ENCODE measurements at places on chromosomes 6 and 20. TPM values are rescaled to one million over a fixed set of nuclear protein-coding genes. Genes with fewer than 3 reads are reported as not detected.
A peak's percentile ranks its signal among the peaks of the same experiment; 100 is the strongest.

- H3K27me3 ChIP-seq: 0 out of 2 replicates have a peak, but pooled peaks cover 4% of the 10 kb centered on the region
- H3K36me3 ChIP-seq: no peaks in the 10 kb centered on the region
- H3K4me3 ChIP-seq: peak overlapping the region; percentile 90
- no peak overlapping the region for H3K27ac ChIP-seq
- H3K4me1 ChIP-seq: peaks cover 29% of the 10 kb centered on the region
Measured at GRCh38 chr20:18055261-18055660, 2.5 kb downstream of the OVOL2 start.

- H3K36me3 ChIP-seq: no peaks in the 10 kb centered on the region
- peak overlapping the region; percentile 17 for H3K27ac ChIP-seq
- peak; percentile 40 for DNase-seq
Measured at GRCh38 chr6:21769968-21770367, 176.4 kb downstream of the SOX4 start.

DNA sequence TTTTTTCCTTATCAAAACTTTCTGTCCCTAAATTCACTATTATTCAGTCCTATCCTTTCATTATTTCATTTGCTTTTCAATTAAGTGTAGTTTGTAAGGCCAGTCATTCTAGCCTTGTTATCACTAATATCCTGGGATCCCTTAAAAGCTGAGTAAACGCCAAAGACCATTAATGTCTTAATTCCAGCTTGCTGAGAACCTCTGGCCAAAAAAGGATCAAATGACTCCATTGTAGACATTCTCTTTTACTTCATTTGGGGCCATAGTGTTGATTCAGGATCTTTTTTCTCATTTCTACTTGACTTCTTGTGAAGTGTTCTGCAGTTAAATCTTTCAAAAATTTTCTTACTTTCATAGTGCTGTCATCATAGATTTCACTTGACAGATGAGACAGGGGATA is 379.7 kb downstream of the LAMA2 start:
- H3K4me3 ChIP-seq: no peak overlapping the region
- H3K4me1 ChIP-seq: no peaks in the 10 kb centered on the region
- H3K36me3 ChIP-seq: no peaks in the 10 kb centered on the region
- H3K27ac ChIP-seq: no peak overlapping the region

GRCh38 chr6:70377372-70377771 is 35.9 kb upstream of the FAM135A start:
- H3K4me1 ChIP-seq: peaks cover 14% of the 10 kb centered on the region
- H3K27ac ChIP-seq: no peak overlapping the region
- no peaks in the 10 kb centered on the region for H3K27me3 ChIP-seq
- DNase-seq: no peak
- no peak overlapping the region for H3K4me3 ChIP-seq

DNA sequence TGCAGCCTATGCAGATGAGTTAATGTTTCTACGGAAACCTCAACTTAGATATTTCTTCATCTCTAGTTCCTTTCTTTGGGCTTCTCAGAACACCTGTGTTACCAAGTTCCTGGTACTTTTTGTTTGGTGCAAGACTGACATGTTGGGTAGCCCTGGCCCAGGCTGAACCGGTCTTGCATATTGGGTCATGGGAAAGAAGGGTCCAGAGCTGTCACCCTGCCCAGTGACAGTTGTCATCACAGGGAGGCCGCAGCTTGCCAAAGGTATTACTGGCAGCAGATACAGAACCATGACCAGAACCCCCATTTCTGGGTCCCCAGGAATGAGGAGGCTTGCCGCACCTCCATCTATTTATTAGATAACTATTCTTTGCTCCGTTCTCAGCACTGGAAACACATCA is 40.2 kb downstream of the PDYN start:
- H3K27ac ChIP-seq: no peak overlapping the region
- no peak for DNase-seq
- no peaks in the 10 kb centered on the region for H3K4me1 ChIP-seq
- H3K27me3 ChIP-seq: peaks cover 19% of the 10 kb centered on the region

DNA sequence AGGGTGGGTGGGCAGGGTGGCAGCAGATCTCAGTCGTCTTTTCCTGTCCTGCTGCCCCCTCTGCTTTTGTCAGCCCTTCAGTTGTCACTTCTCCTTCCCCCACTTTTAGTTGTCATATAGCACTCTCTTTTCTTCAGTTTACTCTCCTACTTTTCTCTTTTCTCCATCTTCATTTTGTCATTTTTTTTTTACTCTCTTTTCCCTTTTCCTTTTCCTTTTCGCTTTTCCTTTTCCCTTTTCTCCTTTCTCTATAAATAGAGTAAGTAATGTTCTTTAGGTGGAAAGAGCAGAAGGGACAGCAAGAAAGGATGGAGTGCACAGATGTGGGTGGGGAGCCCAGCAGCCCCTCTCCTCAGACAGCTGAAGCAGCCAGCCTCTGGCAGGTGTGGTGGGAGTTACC is 108.6 kb downstream of the LRRC1 start:
- H3K27me3 ChIP-seq: no peaks in the 10 kb centered on the region
- no peak overlapping the region for H3K4me3 ChIP-seq
- peaks cover 6% of the 10 kb centered on the region for H3K36me3 ChIP-seq
- no peak overlapping the region for H3K27ac ChIP-seq
- no peaks in the 10 kb centered on the region for H3K4me1 ChIP-seq

GRCh38 chr6:27599859-27600532 is 127.1 kb upstream of the ZNF184 start:
- H3K4me3 ChIP-seq: peak overlapping the region; percentile 88
- H3K36me3 ChIP-seq: no peaks in the 10 kb centered on the region

DNA sequence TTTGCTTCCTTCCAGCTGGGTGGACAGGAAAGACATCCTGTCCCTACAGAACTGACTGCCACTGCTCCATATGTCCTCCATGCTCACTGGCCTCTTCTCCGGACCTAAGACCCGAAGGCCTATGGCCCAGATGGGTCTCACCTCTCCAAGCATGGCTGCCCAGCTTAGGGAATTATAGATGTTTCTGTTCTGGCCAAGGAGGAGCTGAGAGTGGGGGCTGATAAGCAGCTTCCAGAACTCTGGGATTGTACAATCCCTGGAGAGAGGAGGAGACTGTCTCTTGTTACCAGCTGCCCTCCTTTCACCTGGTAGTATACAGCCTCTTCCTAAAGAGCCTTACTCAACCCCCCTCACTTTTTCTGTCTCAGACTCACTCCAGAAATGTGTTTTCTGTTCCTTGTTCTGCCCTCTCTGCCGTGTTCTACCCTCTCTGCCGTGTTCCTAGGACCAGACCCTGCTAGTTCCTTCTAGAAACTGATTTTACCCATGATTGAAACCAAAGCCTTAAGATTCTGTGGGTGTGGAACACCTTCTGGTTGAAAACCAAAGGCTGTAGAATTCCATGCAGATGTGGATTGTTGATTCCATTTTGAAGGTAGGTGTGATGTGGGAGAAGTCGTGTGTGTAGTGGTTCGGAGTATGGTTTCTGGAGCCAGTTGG is 28.7 kb downstream of the ANKS1A start:
- no peak overlapping the region for H3K4me3 ChIP-seq
- H3K27me3 ChIP-seq: no peaks in the 10 kb centered on the region
- peaks cover 32% of the 10 kb centered on the region for H3K4me1 ChIP-seq
- H3K36me3 ChIP-seq: peaks cover 4% of the 10 kb centered on the region
- no peak overlapping the region for H3K27ac ChIP-seq
- DNase-seq: no peak

DNA sequence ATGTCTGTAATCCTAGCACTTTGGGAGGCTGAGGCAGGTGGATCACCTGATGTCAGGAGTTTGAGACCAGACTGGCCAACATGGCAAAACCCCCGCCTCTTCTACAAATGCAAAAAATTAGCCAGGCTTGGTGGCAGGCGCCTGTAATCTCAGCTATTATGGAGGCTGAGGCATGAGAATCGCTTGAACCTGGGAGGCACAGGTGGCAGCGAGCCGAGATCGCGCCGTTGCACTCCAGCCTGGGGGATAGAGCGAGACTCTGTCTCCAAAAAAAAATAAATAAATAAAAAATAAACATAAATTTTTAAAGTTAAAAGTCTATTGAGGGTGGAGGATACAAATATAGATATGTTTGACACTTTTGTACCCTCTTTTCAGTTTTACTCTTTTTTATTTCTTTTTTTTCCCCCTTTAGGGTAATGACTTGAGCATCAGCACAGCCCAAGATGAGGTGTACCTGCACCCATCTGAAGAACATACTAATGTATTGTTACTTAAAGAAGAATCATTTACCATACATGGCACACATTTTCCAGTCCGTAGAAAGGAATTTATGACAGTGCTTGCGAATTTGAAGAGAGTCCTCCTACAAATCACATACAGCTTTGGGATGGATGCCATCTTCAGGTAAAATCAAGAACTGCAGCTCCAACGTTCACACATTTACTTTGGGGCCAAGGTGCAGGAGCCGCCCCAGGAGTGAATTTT is 368.9 kb downstream of the LAMA2 start:
- no peaks in the 10 kb centered on the region for H3K27me3 ChIP-seq
- no peak overlapping the region for H3K27ac ChIP-seq
- peak; percentile 83 for DNase-seq
- no peak overlapping the region for H3K4me3 ChIP-seq
- H3K36me3 ChIP-seq: no peaks in the 10 kb centered on the region

DNA sequence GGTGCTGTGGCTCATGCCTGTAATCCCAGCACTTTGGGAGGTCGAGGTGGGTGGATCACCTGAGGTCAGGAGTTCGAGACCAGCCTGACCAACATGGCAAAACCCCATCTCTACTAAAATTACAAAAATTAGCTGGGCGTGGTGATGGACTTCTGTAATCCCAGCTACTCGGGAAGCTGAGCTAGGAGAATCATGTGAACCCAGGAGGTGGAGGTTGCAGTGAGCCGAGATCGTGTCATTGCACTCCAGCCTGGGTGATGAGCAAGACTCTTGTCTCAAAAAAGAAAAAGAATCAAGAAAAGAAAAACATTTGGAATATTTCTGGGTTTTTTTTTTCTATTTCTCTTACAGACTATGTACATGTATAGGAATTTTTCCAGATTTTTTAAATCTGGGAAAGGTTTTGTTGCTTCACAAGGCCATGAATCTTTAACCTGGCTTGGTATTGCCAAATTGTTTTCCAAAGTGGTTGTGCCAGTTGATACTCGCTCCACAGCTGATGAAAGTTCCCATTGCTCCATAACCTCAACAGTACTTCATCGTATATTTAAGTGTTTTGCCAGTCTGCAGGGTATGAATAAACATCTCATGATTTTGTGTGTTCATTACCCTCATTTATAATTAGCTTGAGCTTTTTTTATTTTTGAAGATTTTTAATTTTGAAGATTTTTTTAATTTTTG is 33.5 kb downstream of the RNF217 start:
- H3K4me3 ChIP-seq: no peak overlapping the region
- peaks cover 39% of the 10 kb centered on the region for H3K4me1 ChIP-seq
- H3K27ac ChIP-seq: no peak overlapping the region
- no peaks in the 10 kb centered on the region for H3K36me3 ChIP-seq
- H3K27me3 ChIP-seq: no peaks in the 10 kb centered on the region

- peaks cover 12% of the 10 kb centered on the region for H3K36me3 ChIP-seq
- no peaks in the 10 kb centered on the region for H3K4me1 ChIP-seq
- no peak for DNase-seq
Measured at GRCh38 chr6:37396571-37397180, 36.3 kb upstream of the CMTR1 start.

DNA sequence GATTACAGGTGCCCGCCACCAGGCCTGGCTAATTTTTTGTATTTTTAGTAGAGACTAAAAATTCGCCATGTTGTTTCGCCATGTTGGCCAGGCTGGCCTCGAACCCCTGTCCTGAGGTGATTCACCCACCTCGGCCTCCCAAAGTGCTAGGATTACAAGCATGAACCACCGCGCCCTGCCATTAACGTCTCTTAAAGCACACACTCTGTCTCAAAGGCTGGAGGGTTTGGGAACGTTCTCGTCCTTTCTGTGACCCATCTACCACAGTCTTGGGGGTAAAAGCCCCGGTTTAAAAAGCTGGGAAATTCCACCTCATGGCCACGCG is 57.8 kb upstream of the ARID1B start:
- H3K27ac ChIP-seq: peak overlapping the region; percentile 60
- H3K36me3 ChIP-seq: no peaks in the 10 kb centered on the region
- no peaks in the 10 kb centered on the region for H3K27me3 ChIP-seq
- peak overlapping the region; percentile 48 for H3K4me3 ChIP-seq
- H3K4me1 ChIP-seq: peaks cover 18% of the 10 kb centered on the region
- DNase-seq: no peak

DNA sequence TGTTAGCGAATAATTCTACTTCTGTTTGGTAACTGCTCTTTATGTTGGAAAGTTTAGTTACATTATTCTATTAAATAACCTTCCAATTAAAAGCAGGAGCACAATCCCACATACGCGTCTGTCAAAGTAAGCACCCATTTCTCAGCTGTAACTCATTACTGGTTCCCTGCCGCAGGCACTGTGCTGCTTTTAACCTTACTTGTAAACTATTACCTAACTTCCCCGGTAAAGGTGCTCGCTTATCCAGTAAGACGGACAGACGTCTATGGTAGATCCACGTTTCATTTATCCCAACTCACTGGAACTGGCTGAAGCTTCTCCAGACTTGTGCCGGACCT is 529 bp upstream of the ENPP4 start:
- H3K27ac ChIP-seq: no peak overlapping the region
- no peaks in the 10 kb centered on the region for H3K36me3 ChIP-seq
- no peak for DNase-seq
- peak overlapping the region; percentile 95 for H3K4me3 ChIP-seq
- H3K4me1 ChIP-seq: peaks cover 6% of the 10 kb centered on the region

GRCh38 chr20:1330075-1330830 is 1.3 kb upstream of the SDCBP2 start:
- H3K4me1 ChIP-seq: peaks cover 50% of the 10 kb centered on the region
- no peaks in the 10 kb centered on the region for H3K27me3 ChIP-seq
- H3K4me3 ChIP-seq: no peak overlapping the region
- peak overlapping the region; percentile 92 for H3K27ac ChIP-seq

- no peak overlapping the region for H3K4me3 ChIP-seq
- H3K27me3 ChIP-seq: no peaks in the 10 kb centered on the region
- H3K36me3 ChIP-seq: no peaks in the 10 kb centered on the region
- peak; percentile 89 for DNase-seq
Measured at GRCh38 chr20:46739431-46740213, 30.2 kb downstream of the SLC2A10 start.

DNA sequence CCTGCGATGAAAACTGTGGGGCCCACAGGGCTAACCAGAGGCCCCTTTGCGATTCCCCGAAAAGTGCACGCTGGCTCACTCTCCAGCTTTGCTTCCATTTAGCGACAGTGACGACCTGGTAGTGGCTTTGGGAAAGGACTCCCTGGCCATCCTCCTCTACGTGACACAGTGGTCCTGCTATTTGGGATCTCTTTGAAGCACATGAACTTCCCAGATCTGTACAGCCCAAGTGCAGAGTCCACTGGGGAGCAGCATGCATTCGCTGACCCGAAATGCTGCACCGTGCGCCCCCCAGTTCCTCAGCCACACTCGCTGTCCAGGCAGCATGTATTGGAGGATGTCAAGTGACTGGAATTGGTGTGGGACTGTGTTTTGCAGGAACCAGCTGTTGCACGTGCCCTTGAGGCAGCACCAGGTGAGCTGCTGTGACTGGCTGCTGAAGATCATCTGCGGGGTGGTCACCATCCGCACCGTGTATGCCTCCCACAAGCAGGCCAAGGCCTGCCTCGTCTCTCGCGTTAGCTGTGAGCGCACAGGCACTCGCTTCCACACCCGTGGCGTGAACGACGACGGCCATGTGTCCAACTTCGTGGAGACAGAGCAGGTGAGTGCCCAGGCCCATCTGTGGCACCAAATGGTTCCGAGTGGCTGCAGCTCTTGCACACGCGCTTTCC is 51.6 kb downstream of the SYNJ2 start:
- H3K36me3 ChIP-seq: 0 out of 2 replicates have a peak, but pooled peaks cover 4% of the 10 kb centered on the region
- no peak overlapping the region for H3K4me3 ChIP-seq
- no peak overlapping the region for H3K27ac ChIP-seq
- no peaks in the 10 kb centered on the region for H3K27me3 ChIP-seq

SLC32A1 gene
- not detected for total RNA-seq

CLDN20 gene
- not detected for total RNA-seq

SRSF12 gene
- not detected for total RNA-seq

LPA gene
- not detected for total RNA-seq

LGSN gene
- total RNA-seq: not detected

LAMA4 gene
- total RNA-seq: 9.4 TPM

BTNL2 gene
- not detected for total RNA-seq

MAP7 gene
- total RNA-seq: 13.9 TPM

RFX6 gene
- total RNA-seq: 0.17 TPM

Measured in PC-3 (cell line).